Hippocampal formation (tissue), 2 donors: ENCODE measurements at places on chromosomes 6 and 20.

GRCh38 chr6:9334979-9335378, 899.6 kb upstream of the SLC35B3 start:
- DNase-seq = no peak

- no peak for DNase-seq
These were observed 35.0 kb upstream of the TRAM2 start for GRCh38 chr6:52611833-52612232.

DNA sequence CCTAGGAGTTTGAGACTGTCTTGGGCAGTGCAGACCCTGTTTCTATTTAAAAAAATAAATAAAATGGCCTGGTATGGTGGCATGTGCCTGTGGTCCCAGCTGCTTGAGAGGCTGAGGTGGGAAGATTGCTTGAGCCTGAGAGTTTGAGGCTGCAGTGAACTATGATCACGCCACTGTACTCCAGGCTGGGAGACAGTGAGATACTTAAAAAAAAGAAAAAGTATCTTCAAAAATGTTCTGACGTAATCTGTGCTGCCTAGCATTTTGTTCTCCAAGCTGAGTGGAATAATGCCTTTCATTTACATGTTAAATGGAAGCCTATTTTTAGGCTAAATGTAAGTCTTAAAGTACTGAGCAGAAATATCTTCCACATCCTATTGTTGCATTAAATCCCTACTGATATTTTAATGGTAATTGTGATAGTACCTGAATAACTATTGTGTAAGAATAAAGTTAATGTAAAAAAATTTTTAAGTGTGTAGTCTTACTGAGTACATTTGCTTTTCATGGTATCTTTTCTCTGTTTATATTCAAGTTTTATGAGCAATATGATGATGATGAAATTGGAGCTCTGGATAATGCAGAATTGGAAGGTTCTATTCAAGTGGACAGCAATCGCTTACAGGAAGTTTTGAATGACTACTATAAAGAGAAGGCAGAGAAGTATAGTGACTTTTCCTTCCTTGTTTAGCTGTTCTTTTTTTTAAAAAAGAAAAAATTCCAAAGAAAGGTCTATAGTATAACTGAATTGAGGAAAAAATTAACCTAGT, 4.2 kb upstream of the ZC2HC1B start:
- no peak for DNase-seq

DNA sequence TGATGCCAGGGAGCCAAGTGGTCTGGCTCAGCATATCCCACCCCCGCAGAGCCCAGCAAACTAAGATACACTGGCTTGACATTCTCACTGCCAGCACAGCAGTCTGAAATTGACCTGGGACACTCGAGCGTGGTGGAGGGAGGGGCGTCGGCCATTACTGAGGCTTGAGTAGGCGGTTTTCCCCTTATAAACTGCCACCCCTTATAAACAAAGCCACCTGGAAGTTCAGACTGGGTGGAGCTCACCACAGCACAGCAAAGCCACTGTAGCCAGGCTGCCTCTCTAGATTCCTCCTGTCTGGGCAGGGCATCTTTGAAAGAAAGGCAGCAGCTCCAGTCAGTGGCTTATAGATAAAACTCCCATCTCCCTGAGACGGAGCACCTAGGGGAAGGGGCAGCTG, 19.4 kb downstream of the TINAG start:
- no peak for DNase-seq

DNA sequence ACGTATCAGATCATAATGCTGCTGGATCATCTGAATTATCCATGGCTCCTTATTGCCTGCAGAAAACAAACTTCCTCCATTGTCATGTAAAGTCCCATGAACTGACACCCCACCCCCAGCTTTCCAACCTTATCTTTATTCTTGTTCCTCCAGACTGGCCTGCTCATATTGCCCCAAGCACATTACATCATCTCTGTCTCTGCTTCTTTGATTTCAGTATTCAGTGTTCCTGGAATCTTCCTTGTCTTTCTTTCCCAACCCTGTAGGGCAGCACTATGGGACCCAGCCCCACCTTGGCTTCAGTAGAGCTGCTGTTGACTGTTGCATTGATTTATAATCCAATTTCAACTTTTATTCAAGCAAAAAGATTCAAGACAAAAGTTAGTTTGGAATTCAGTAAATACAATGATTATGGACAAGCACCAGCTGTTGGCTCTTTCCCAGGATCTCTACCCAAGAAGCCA, 187.5 kb upstream of the ECI2 start:
- DNase-seq = no peak

DNA sequence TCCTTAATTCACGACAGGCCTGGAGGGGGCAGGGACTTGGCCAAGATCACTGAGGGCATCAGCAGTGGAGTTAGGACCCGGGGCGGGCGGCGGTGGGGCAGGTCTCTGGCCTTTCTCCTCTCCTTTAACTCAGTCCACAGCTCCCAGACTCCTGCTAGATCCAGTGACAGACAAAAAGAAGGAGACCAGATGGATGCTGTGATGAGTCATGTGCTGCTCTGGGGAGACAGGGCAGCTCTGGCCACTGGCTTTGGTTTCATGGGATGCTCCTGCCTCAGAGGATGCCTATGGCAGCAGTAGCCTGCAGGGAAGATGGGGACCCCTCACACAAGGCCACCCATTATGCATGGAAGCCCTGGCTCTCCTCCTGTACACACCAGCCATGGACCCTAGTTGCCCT, 20.5 kb downstream of the EPB41L1 start:
- no peak for DNase-seq

DNA sequence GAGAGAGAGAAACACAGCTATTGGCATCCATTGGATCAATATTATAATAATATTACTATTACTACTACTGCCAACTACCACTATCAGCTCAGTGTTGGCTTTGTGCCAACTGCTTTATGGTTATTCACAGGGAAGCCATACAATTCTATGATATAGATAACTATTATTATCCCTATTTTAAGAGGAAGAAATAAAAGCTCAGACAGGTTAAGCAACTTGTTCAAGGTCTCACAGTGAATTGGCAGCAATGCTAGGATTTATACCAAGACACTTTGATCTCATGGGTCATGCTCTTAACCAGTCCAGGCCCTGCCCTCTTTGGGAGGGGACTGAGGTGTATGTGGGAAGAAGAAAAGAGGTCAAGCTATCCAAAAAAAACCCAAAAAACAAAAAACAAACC, 82.0 kb upstream of the TRAF3IP2 start:
- no peak for DNase-seq

- DNase-seq = no peak
These were observed 55.1 kb upstream of the CEP162 start for GRCh38 chr6:84282550-84282949.

GRCh38 chr20:32493356-32493755, 91.8 kb downstream of the NOL4L start:
- no peak for DNase-seq

DNA sequence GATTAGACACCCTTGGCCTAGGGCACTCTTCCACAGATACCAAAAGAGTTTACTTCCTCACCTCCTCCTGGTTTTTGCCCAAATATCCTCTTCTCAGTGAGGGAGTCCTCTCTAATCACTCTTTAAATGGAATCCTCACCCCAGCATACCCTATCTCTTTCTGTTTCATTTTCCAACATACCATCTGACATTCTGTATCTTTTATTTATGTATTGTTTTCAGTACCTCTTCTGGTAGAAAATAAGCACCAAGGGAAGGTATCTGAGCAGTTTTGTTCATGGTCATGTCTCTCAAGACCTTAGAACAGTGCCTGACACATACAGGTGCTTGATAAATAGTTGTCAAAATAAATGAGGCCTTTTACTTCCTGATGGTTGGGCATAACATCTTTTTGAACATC, 55.1 kb downstream of the KIAA0408 start:
- no peak for DNase-seq

DNA sequence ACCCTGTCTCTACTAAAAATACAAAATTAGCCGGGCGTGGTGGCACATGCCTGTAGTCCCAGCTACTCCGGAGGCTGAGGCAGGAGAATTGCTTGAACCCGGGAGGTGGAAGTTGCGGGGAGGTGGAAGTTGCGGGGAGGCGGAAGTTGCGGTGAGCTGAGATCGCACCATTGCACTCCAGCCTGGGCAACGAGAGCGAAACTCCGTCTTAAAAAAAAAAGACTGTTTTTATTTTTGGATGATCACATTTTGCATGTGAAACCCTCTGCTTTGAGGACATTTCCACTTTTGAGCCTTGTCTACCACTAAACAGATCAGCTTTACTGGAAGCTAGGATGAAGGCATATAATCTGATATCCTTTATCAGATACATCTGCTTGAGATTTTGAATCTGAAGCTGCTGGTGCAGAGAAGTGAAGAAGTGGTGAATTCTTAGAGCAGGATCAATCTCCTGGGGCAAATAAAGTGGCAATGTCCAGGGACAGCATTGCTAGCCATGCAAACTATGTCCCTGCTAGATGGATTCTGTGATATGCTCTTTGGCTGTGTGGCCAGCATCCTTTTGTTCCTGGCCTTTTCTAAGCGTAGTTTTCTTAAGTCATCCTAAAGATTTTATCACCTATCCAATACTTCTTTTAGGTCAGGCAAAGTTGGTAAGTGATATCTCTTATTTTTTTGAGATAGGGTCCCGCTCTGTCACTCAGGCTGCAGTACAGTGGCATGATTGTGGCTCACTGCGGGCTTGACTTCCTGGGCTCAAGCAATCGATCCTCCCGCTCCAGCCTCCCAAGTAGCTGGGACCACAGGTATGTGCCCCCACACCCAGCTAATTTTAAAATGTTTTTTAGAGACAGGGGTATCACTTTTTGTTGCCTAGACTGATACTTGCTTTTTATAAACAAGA, 23.3 kb downstream of the RBL1 start:
- DNase-seq = no peak

DNA sequence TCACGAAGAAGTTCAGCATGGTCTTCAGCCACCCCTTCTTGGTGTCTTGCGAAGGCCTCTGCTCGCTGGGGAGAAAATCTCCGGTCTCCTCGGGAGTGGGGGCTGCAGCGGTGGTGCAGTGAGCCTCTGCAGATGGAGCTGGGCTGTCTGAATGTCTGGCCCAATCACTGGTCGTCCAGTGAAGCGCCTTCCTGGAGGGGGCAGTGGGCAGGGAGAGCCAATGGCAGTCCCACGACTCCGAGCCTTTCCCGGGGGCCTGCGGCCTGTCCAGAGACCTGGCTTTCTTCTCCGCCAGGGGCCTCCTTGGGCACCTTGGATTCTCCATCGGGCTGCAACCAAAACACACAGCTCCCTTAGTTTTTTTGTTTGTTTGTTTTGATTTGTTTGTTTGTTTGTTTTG, 6.3 kb downstream of the BNIP5 start:
- DNase-seq = no peak

DNA sequence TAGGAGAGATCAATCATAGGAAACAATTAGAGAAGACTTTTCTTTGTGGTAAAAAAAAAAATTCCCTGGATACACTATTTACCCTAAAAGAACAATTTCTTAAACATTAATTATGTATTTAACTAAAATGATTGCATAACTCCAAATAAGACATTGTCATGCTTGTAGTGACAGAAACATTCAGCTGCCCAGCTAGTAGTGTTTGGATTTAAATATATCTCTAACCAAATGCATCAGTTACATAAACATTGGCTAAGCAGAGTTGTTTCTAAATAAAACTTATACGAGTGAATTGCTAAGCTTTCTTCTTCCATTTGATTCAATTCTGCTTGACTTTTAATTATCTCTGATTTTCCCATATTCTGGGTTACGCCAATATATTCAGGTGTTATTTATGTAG, 23.7 kb downstream of the MLIP start:
- no peak for DNase-seq

DNA sequence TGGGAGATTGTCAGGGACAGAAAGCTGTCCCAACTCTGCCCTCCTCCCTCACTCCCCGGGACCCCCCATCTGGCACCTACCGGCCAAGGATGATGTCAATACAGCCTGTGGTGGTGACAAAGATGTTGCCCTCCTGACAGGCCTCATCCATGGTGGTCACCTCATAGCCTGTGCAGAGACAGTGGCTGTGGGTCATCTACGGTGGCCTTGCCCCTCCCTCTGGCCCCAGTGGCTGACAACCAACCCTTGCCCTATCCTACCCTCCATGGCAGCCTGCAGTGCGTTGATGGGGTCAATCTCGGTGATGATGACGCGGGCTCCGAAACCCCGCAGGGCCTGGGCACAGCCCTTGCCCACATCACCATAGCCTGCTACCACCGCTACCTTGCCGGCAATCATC, 12.7 kb downstream of the AHCY start:
- DNase-seq = no peak

DNA sequence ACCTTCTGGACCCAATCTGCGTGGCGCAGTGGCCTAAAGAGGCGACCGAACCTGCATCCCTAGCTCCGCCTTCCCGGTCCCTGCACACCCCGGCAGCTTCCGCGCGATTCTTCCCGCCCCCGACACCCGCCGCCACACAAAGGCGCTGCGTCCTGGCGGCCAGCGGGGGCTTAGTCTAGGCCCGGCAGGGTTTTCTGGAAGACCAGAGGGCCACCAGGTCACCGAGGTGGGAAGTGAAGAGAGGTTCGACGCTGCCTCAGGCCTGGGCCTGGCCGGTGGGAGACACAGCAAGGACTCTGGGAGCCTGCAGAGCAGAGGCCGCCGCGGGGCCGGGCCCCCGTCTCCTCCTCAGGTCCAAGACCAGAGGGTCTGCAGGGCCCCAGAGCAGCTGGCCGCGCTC, 154.9 kb downstream of the OR2B2 start:
- DNase-seq = no peak

- DNase-seq = no peak
These were observed 57.6 kb downstream of the TENT5A start for GRCh38 chr6:81694855-81695254.

DNA sequence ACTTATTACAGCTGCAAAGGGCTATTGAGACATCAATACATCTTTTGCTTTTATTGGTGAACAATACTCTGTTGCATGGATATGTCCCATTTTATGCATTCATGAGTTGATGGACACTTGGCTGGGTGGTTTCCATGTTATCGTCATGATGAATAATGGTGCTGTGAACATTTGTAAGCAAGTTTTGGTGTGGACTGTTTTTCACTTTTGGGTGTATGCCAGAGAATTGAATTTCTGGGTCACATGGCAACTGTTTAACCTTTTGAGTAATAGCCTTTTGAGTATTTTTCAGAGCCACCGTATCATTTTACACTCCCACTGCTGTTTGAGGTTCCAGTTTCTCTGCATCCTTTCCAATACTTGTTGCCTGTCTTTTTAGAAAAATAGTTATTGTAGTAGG, 107.0 kb downstream of the JARID2 start:
- DNase-seq = no peak

- DNase-seq = no peak
These were observed 7.7 kb downstream of the ZNFX1 start for GRCh38 chr20:49270177-49270576.

- no peak for DNase-seq
These were observed 39.2 kb downstream of the PREX1 start for GRCh38 chr20:48788486-48789072.
